ENCODE measurements at places on chromosomes 11 and 22.
A peak's percentile ranks its signal among the peaks of the same experiment; 100 is the strongest.

DNA sequence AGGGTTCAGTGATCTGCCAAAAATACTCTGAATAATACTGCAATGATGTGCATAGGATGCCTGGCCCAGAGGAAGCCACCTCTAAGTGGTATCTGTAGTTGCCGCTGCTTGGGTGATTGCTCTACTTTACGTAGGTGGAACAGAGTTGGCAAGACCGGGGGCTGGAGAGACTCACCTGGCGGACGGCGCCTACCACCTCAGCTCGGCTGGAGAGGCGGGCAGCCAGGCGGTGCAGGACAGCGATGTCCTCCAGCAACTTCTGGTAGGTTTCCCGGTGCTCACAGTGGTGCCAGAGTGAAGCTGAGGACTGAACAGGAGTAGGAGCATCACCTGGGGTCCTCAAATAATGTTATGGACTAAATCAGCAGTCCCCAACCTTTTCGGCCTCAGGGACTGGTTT lies 34.5 kb upstream of the LYVE1 start:
- no peak for DNase-seq

GRCh38 chr11:114179234-114179941 lies 116.8 kb upstream of the NNMT start:
- peak; percentile 47 for DNase-seq

DNA sequence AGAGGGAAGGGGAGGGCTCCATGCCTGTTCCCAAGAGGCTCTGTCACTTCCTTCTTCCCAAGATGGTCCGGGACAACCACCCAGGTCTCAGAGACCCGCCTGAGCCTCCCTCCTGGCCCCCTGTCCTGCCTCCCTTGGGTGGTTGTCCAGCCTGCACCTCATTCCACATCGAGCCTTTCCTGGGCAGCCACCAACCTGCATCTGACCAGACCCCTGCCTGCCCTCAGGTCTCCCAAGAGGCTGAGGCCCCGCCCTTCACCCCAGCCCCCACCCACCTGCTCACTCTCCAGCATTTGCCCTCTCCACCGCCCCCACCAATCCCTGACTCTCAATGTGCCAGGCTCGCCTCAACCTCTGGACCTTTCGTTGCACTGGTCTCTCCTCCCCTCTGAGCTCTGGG lies 97.5 kb upstream of the LMO1 start:
- DNase-seq: no peak

DNA sequence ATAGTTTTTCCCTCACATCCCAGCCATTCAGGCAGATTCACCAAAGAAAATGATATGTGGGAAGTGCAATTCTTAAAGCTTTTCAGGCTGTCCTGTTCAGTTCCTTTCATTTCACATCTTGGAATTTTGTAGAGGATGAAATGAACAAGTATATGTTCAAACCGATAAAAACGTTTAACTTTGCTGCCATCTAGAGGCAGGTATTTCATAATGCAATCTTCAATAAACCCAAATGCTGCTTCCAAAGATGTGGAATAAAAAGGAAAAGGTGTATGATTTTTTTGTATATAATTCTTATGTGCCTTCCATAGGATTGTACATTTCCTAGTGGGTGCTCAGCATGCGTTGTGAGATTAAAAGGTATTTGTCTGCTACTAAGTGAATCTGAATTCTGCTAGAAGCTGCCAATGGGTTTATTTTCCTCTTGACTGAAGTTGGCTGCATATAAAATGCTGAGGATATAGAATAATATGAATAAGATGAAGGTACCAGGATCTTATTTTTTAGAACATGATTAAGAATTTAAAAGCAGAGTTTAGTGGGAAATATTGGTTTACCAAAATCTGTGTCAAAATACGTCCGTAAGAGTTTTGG lies 199.3 kb downstream of the PGR start:
- peak; percentile 51 for DNase-seq

DNA sequence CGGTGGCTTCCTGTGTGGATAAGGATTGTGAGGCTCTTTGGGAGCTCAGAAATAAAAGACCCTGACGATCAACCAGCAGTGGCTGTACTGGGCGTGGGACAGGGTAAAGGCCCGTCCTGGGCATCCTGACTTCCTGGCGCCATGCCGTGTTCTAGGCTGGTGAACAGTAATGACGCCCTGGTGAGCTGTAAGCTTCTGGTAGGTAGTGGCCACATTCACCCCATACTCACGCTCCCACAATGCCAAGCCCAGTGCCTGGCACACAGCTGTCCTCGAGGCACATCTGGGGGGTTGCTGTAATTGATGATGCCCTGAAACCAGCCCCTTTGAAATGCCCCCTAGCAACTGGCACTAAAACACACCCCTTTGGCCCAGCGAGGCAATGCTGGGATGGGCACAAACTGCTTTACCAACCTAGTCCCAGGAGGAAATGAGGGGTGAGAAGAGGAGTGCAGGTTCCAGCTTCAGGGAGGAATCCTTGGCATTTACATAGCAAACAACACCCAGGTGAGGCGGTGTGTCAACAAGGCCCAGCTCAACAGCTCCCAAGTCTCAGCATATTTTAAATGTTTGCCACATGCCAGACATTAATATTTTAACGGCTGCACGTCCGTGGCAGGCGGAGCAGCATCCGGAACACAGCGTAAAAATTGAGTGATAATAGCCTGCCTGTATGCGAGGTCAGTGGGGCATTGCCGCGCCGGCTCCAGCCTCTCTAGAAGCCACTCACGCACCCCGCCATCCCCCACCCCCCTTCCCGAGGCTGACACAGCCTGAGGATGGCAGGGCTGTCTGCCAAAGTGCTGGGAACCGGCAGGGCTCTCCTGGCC lies 79.3 kb downstream of the DSCAML1 start:
- no peak for DNase-seq

DNA sequence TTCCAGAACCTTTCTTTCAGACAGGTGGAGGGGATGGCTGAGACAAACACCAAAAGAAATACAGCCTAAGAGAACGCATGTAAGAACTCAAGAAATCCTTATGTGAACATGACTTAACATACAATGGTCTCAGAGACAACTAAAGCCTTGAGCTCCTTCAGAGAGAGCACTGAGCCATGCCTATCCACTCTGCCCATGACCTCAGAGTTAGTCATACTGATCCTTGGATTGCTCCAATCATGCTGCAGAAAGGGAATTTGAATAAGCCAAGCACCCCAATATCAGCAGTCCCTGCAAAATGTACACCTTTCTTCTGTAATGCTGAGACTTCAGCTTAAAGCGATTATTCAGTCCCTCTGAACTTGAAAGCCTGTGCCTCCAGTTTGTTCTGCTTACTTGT lies 43.2 kb upstream of the CHKA start:
- no peak for DNase-seq

DNA sequence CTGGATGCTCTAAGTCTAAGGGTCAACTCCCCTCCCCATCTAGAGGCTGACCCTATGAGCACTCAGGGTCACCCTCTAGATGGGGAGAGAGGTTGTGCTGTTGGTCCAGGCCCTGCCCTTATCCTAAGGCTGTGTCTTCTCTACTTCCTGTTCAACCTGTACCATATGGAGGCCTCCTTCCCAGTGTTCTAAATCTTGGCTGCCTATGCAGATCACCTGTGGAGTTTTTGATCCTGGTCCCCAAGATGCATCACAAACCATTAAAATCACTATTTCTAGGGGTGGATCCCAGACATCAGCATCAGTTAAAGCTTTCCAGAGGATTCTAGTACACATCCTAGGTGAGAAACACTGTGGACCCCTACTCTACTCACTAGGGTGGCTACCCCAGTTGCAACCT lies 26.2 kb downstream of the LARGE1 start:
- no peak for DNase-seq

- DNase-seq: no peak
These were observed 39.1 kb upstream of the SHISAL1 start for GRCh38 chr22:44351685-44352377.

GRCh38 chr11:2892967-2893528 lies 7.5 kb upstream of the CDKN1C start:
- no peak for DNase-seq

GRCh38 chr11:84310268-84310667 lies 1024.1 kb upstream of the CCDC90B start:
- no peak for DNase-seq

- DNase-seq: no peak
These were observed 112.0 kb downstream of the FCHSD2 start for GRCh38 chr11:73030130-73030529.
